ENCODE measurements at places on chromosomes 2 and 18.

DNA sequence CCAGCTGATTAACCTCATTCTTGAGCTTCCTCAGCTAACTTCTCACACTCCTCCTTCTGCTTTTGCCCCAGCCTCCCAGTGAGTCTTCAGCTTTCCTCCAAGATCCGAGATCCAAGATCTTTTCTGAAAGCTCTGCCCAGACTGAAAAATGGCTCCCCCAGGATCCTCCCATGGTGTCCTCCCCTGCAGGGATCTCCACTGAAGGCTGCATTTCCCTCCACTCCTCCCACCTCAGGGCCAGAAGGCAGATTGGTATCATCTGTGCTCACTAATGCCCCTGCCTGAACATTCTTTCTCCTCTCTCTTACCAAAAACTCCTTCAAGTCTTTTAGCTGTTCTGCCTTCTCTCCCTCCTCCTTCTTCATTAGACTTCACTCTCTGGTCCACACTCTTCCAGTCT is 6.1 kb upstream of the FOXI3 start:
- DNase-seq: no peak

DNA sequence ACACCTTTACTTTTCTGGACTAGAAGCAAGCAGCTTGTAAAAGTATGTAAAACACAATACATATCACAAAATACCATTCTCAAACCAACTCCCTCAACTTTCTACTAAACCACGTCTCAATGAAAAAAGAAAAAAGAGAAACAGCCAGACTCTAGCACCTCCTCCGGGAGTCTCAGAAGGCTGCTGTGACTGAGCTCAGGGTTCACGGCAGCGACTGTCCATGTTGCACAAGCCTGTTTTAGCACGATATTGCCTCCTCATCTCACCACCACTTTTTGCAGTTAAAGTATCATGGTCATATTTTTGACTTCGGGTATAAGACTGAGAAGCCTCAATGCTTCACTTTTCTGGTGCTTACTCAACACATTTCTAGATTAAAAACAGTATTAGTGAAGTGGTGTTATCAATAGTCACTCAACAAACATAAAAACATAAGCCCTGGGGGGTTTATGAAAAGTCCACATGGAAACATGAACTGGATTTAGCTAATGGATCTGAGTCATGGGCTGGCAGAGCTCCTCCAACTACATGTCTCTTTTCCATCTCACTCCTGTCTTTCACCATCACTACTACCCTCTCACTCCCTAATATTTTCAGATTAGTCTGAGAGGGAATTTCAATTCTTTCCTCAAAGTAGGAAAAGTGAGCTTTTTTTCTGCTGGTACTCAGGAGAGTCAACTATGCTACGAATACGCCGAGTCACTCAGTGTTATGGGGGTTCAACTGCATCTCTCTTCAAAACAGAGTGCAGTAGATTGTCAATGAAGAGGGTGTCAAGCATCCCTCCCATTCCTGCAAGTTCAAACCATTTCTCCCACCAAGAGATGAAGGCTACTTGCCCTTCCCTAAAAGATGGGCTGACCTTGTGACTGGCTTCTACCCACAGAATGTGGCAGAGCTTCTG is 113.7 kb downstream of the OSR1 start:
- DNase-seq: no peak

DNA sequence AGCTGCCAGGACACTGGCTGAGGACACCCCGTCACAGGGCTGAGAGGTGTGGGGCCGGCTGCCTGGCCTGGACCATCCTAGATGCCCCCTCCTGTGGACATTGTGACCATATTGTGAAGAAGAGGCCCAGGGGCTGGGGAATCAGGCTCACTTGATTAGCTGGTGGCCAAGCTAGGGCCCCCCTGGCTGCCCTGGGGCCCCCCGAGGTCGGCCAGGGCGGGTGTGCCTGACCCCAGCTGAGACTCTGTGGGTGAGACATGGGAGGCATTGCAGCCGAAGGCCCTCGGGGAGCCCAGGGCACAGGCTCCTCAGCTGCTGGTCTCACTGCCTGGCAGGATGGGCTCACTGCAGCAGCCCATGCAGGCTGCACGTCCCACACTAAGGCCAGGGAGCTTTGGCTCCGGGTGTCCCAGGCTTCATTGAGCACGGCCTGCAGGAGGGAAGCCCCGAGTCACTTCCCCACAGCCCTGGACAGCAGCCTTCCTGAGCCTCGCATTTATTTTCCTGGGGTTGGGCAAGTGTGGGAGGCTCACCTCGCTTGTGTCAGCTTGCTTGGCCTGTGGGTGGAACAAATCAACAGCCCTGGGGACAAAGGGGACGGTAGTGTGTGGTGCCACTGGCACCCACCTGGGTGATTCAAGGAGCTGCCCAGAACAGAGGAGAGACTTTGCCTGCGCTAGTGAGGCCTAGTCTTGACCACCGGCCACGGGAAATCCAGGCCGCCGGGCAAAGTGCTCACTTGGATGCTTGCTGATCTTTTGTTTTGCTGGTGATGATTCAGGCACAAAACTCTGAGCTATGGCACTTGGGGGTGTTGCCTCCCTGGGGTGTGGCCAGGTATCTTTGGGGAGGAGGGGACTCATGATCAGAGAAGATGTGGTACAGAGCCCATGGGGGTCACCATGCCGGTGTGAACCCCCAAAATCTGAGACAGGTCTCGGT is 1.3 kb downstream of the GAL3ST2 start:
- no peak for DNase-seq

GRCh38 chr2:124670187-124670586 is 645.1 kb downstream of the CNTNAP5 start:
- DNase-seq: no peak

DNA sequence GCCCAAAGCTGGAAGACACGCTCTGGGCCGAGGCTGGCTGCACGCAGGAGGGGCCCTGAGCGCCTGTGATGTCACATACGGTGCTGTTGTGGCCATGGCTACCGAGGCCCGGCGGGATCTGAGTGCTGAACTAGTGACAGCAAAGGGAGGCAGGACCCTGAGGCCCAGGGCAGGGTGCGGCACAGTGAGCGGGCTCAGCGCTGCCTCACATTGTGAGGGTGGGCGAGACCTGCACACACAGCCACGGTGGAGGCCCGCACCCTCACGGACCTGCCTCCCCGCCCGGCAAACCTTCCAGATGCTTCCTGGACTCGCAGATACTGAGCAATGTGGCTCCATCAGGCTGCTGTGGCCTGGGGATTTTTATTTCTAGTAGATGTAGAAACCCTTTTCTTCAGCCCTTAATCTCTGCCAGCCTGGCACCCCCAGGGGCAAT is 133.8 kb upstream of the CTDP1 start:
- no peak for DNase-seq

Measured in LoVo (cell line).